Heart left ventricle (tissue), 16 donors: ENCODE measurements at places on chromosomes 11 and 22. TPM values are rescaled to one million over a fixed set of nuclear protein-coding genes. Genes with fewer than 3 reads are reported as not detected.
A peak's percentile ranks its signal among the peaks of the same experiment; 100 is the strongest.

DNA sequence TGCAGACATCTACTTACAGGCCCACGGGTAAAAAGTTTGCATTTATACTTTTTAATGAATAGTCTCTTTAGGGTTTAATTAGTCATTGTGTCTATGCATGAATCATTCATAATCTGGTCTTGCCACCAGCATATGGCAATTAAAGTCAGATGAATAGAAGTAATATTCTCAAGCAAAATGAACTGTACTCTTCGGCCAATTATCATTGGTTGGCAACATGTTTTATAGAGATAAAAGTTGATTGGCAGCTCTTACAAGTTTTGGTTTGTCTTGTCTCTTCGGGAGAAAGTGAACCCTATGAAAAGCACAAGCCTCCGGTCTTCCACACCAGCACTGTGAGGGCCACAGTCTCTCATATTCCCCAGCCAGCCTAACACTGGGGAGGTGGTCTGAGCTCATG is 97.8 kb downstream of the OSBP2 start:
- no peak for DNase-seq

- DNase-seq, result no peak
Measured at GRCh38 chr11:76734456-76735420, 48.4 kb upstream of the TSKU start.

DNA sequence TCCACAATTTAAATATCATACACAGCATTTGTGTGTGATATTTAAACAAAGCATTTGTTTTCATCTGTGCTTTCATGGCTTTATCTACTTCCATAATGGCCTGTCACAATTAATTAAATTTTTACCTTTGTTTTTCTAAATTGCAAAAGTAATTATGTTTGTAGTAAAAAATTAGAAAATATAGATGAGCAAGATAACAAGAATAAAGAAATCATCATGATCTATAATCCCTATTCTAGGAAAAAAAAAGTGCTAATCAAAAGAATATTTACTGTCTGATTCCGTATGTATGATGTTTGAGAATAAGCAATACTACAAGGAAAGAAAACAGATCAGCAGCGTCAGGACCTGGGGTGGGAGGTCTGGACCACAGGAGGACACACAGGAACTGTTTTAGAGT is 149.9 kb downstream of the NCAM1 start:
- no peak for DNase-seq

DNA sequence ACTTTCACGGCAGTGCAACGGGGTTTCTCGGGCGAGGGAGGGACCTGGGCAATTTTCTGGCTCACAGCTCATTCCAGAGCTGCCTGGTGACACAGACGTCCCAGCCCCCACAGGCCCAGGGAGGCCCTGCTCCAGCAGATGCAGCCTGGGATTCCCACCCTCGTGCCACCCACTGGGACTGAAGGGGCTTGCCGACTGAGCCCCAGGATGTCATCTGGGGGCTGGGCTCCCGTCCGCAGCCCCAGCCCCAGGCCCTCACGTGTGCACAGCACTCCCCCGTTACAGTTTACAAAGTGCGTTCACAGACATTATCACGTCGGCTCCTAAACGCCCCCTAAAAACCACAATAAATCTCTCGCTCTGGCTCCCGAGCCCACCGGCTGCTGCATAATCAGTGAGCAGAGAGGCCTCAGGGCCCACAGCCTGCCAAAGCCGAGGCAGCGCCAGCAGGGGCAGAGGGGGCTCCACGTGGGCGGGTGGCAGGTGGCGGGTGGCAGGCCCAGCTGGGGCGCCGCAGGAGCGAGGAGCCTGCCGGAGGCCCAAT is 76.9 kb upstream of the TCF20 start:
- no peak for DNase-seq

The CENPM gene
- 0.21 TPM for total RNA-seq

DNA sequence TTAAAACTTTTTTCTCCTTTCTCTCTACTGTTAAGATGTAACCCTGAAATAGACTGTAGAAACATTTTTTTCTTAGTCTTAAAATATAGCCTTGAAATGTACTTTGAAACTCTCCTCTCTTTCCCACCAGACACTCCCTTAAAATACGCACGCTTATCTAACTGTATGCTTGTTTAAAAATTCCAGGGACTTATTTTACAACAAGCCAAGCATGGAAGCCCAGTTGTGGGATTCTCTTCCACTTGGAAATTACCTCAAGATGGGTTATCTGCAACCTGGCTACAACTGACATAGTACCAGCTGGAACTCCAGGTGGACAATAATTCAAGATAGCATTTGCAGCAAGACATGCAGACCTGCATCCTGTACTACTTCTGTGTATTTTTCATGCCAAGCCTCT is 12.1 kb upstream of the CHORDC1 start:
- DNase-seq, result no peak

GRCh38 chr11:130144141-130144540 is 15.4 kb upstream of the ST14 start:
- DNase-seq, result no peak

DNA sequence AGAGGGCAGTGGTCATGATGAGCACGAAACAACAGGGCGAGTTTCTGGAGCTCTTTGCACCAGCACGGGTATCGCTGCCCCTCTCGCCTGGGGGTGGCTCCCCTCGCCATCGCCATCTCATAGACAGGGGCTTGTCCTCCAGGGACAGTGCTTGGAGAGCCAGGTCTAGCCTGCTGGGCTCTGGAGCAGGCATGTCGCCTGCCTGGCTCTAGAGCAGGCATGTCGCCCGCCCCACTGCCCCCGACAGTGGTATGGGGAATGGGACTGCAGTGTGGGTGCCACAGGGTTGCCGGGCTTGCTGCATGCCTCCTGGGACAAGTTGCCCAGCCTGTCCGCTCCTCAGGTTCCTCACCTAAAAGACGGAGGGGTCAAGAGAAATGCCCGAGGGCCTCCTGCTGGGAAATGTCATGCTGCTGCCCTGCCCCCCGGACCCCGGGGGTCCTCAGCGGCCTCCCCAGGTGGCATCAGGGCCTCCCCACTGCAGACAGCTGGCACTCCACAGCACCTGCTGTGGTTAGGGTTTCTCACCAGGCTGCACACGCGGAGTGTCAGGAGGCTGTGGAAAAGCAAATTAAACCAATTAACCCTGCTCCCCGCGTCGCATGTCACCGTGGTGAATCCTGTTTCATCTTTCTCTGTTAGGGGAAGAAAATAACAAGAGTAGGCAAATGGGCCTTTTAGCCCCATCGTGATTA is 403.0 kb downstream of the TBC1D22A start:
- DNase-seq, result peak; percentile 12

- no peak for DNase-seq
Measured at GRCh38 chr22:27203276-27203660, 545.9 kb downstream of the MIAT start.

DNA sequence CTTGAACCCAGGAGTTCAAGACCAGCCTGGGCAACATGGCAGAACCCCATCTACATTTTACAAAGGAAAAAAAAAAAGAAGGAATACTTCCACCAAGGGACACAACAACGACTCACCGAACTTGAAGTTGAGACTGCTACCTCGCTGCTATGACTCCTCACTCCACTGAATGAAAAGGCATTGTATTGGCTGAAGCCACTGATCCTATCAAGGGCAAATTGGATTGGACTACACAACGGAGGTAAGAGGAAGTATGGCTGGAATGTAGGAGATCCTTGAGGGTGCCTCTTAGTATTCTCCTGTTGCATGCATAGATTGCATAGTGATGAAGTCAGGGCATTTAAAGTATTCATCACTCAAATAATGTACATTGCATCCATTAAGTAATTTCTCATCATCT is 97.9 kb downstream of the CWF19L2 start:
- DNase-seq, result no peak

The PRAME gene
- total RNA-seq, result not detected

GRCh38 chr22:45304971-45305370 is 4.8 kb upstream of the FAM118A start:
- no peak for DNase-seq

GRCh38 chr22:26665813-26666231 is 8.4 kb downstream of the MIAT start:
- no peak for DNase-seq

The RAG2 gene
- not detected for total RNA-seq

DNA sequence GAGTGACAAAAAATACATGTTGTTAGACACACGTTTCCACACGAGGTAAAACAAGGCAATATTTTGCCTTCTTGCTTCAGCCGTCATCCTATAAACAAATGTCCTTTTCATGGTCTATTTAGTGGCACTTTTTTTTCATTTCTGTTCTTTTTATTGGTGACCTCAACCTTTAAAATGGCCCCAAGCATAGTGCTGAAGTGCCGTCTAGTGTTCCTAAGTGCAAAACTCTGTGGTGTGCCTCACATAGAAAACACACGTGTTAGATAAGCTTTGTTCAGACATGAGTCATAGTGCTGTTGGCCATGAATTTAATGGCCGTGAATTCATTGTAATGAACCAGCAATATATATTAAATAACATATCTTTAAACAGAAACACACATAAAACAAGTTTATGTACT is 15.6 kb downstream of the OVCH2 start:
- DNase-seq, result no peak

The TRPC6 gene
- total RNA-seq, result 0.25 TPM

The LDLRAD3 gene
- total RNA-seq, result 3.2 TPM

GRCh38 chr11:69538854-69539253 is 57.4 kb downstream of the LINC01488 start:
- DNase-seq, result no peak

The FAM181B gene
- 0.23 TPM for total RNA-seq

- no peak for DNase-seq
Measured at GRCh38 chr11:16494918-16495691, 138.8 kb upstream of the SOX6 start.

The TRAPPC4 gene
- total RNA-seq, result 45.9 TPM

GRCh38 chr22:44371741-44372525 is 59.2 kb upstream of the SHISAL1 start:
- peak; percentile 27 for DNase-seq

- DNase-seq, result no peak
Measured at GRCh38 chr11:20031155-20032001, 128.9 kb downstream of the DBX1 start.

The KRTAP5-10 gene
- total RNA-seq, result not detected

- DNase-seq, result no peak
Measured at GRCh38 chr11:72668629-72669347, 5.4 kb downstream of the PDE2A start.

The YPEL1 gene
- total RNA-seq, result 7.3 TPM

DNA sequence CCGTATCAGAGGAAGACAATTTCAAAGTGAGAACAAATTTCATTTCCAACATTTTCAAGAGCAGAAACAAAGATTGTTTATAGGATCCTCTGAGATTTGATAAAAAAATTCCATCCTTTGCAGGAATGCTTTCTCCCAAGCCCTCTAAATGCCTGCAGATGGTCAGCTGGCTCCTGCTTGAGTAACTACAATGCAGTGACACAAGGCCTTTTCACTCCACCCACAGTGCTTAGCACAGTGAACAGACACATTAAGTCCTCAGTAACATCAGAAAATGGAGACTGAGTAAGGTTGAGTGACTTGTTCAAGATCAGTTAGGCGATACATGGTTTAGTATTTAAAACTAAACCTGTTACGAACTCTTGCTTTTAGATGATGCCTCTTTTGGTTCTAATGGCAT is 527.1 kb upstream of the CCDC90B start:
- no peak for DNase-seq
